Activated CD8-positive, alpha-beta T cell treated with anti-CD3 and anti-CD28 coated beads for 36 hours (primary cell): ENCODE measurements at places on chromosomes 11 and 22. TPM values are rescaled to one million over a fixed set of nuclear protein-coding genes. Genes with fewer than 3 reads are reported as not detected.

Gene PPP2R5B
- total RNA-seq: 21.2 TPM

Gene SCO2
- total RNA-seq: not detected

Gene JHY
- 1.8 TPM for total RNA-seq

Gene CLMP
- total RNA-seq: not detected

Gene TRIM48
- not detected for total RNA-seq

Gene CRYAB
- not detected for total RNA-seq

Gene SMC1B
- 1.8 TPM for total RNA-seq

Gene GAB4
- not detected for total RNA-seq

DNA sequence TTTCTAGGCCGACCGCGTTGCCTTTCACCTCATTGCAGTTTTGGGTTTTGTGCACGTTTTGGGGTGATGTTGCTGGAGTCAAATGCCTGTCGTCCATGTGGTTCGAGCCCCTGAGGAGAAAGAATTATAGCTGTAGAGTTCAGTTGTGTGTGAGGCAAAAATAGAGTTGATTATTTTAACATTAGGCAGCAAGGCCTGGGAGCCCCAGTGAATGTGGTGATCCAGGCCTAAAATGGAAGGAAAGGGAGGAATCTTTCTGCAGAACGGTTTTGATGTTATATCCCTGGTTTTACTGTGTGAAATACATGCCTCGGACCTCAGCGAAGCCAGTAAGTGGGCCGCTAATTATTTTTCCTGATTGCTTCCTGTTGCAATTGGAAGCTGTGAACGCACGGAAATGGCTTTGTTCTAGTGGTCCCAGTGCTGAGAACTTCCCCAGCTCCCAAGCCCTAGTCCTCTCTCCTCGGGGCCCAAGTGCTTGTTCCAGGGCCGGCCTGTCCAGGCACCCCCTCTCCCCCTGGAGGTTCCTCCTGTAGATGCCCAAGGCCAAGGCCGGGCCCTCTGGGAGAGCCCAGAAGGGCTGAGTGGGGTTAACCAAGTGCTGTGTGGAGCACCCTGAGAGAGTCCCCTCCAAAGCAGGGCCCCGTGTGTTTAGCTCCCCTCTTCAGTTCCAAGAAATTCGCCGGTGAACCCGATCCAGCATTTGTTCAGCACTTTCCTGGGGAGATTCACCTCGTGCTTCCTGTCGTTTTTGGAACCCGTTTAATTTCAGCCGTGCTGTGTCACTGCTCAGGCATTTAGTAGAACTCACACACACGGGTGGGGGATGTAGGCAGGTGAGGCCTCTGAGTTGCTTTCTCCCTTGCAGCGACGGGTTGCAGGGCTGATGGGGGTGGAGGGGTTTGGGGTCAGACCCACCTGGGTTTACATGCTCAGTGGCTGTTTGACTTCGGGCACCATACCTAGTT lies 2.1 kb downstream of the LRP5 start:
- DNase-seq: no peak

DNA sequence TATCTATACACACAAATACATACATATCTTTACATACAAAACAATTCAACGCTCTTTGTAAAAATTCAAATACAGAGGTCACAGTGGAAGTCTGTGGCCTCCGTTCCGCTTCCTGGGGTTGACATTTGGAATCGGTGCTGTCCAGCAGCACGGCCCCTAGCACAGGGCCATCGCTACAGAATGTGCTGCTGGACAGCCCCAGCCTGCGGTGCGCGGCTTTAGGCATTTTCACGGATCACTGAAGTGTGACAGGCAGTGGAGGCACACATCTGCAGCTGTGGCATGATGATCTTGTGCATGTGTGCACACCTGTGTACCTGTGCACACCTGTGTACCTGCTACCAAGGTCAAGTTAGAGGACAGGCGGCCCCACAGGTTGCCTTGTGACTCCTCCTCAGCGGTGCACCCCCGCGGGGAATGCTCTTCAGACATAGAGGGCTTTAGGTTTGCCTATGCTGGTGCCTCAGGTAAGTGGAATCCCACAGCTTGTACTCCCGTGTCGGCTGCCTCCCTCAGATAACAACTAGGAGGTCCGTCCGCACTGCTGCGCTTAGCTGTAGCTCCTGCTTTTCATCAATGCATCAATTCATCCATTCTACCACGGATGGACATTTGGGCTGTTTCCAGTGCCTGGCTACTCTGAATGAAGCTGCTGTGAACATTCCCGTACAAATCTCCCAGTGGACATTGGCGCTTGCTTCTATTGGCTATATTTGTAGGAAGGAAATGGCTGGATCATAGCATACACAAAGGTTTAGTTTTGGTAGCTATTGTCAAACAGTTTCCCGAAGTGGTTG lies 29.9 kb downstream of the GAL start:
- no peak for DNase-seq

GRCh38 chr22:41146573-41146972 lies 54.2 kb downstream of the EP300 start:
- no peak for DNase-seq

GRCh38 chr22:42871146-42872050 lies 14.3 kb upstream of the ARFGAP3 start:
- DNase-seq: no peak

DNA sequence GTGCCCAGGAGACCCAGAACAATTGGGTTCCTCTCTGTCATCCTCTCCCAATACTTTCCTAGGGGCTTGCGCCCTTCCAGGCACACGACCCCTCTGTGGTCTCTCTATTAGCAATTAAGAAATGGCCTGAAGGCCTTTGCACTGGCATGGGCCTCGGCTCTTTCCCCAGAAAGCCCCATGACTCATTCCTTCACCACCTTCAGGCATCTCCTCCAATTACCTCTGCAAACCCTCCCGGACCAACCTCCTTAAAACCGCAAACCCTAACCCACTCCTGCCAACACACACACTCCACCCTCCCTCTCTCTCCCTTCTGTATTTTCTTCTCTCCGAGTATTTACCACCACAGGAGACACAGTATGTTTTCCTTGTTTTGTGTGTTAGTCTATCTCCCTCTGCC lies 36.7 kb downstream of the LARGE1 start:
- no peak for DNase-seq

GRCh38 chr11:134037046-134037908 lies 31.6 kb upstream of the JAM3 start:
- peak; percentile 69 for DNase-seq

- peak; percentile 22 for DNase-seq
Measured at GRCh38 chr22:26660961-26661578, 3.7 kb downstream of the MIAT start.

GRCh38 chr11:134686460-134687061 lies 274.5 kb upstream of the B3GAT1 start:
- DNase-seq: no peak

DNA sequence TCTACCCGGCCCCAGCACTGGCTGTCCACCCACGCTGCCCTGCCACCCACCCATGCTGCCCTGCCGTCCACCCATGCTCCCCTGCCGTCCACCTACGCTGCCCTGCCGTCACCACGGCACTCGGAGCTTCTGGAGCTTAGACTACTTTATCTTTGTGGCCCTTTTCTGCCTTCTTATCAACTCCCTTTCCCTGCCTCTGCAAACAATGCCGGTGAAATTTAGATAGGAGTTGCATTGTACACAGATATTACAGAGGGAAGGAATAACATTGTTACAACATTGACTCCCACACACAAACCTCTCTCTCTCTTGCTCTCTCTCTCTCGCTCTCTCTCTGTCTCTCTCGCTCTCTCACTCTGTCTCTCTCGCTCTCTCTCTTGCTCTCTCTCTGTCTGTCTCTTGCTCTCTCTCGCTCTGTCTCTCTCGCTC lies 33.7 kb upstream of the BRSK2 start:
- no peak for DNase-seq

DNA sequence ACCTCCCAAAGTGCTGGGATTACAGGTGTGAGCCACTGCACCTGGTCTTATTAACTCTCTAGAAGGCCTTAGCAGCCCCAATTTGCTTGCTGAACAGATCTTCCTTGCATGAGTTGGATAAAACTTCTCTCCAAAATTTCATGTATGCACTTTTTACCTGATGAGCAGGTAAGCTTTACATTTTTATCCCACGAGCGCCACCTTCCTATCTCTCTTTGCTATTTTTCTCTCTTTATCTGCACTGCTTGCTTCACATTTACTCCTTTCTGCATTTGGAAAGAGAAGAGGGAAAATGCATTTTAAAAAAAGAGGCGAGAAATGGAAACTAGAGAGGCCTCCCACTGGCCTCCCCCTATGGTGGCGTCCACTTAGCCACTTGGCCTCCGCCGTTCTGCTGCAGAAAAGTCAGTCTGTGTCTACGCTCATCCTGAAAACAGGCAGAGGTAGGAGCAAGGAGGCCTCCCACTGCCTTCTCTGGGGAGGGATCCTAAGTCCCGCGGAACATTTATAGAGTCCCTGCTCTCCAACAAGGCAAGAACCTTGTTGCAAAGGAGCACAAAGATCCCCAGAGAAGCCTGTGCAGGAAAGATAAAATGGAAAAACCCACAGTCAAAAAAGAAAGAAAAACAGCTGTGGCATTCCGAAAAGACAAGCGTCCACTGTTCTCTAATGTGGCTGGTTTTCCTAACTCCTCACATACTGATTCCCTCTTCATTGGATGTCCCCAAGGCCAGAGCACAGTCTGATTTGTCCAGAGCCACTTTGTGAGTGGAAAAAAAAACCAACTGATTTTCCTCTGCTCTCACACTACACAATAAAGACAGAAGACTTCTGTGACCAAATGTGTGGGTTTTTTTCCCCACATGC lies 62.2 kb upstream of the INCENP start:
- no peak for DNase-seq

DNA sequence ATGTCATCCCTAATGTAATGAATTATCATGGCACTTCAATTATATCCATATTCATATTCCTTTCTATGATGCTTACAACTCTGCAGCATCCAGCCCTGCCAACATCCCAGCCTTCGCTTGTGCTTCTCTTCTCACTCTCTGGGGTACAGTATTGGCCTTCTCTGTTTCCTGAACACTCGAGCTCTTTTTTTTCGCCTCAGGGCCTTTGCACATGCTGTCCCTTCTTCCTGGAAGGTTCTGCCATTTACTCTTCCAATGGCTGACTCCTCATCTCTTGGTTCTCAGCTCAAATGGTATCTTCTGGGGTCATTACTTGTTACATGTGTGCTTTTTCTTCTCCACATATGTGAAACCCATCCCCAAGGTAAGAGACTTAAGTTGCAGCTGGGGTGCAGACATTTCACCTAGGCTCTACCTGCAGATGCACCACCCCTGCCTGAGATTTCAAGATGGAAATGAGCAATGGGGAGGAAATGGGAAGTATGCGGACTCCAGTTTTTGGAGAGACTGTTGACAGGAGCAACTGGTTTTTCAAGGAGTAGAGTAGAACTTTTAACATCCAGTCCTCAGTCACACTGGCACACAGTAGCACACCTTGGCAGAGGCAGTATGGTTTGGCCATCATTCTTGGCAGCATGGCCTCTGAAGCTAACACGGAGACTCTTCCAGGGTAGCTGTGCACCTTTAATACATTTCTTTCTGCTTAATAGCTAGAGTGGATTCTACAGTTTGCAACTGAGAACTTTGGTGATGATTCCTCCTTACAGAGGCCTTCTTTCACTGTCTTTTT lies 42.4 kb upstream of the DMC1 start:
- DNase-seq: no peak

DNA sequence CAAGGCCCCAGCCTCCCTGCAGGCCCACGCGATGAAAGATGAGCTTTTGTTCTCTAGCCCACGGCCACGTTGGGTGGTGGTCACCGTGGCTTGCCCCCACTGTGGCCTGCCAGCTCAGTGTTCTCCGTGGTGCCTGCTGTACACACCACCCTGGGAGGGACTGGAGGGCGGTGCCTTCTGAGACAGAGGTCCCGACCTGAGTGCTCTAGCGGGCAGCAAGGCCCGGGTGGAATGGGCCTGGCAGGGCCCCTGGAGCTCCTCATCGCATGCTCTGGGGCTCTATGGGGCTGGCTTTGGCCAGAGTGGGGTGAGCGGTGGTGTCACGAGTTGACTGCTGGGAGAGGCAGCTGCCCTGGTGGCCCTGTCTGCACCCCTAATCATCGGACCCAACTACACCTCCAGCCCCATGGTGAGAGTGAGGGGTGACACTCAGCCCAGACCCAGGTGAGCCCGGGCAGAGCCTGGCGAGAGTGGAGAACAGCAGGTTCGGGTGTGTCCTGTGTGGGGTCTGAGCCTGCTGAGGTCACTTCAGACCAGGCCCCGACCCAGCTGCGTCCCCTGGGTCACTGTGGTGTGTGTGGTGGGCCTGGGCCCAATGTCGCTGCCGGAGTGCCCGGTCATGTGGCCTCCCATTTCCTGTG lies 541.9 kb downstream of the TBC1D22A start:
- no peak for DNase-seq

- DNase-seq: no peak
Measured at GRCh38 chr11:132472411-132473172, 1059.7 kb downstream of the OPCML start.

- no peak for DNase-seq
Measured at GRCh38 chr22:31625661-31626426, 36.2 kb downstream of the PISD start.

DNA sequence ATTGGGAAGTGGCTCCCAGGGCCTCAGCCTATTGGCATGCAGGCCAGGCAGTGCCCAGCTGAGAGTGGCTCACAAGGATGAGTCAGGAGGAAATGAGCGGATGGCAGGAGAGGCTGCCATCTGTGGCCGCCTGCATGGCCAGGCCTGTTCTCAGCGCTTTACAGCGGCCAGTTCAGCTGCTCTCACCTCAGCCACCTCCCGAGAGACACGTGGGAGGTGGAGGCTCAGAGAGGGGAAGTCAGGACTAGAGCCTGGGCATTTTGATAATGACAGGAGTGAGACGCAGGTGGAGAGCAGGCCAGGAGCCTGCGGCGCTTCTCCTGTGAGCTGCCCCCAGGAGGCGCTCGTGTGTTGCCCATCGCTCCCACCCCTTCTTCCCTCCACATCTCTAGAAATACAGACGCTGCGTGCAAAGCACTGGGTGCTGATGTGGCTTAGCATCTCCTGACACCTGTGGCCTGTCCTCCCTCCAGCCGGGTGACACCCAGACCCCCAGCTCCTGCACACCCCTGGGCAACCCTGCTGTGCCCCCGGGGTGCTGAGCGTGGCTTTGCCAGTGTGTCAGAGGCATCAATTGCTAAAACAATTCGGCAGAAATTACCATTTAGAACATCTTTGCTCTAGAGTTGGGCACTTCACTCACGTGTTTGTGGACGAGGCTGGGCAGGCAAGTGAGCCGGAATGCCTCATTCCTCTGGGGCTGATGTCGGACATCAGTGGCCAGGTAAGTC lies 21.4 kb upstream of the PANX2 start:
- peak; percentile 84 for DNase-seq

DNA sequence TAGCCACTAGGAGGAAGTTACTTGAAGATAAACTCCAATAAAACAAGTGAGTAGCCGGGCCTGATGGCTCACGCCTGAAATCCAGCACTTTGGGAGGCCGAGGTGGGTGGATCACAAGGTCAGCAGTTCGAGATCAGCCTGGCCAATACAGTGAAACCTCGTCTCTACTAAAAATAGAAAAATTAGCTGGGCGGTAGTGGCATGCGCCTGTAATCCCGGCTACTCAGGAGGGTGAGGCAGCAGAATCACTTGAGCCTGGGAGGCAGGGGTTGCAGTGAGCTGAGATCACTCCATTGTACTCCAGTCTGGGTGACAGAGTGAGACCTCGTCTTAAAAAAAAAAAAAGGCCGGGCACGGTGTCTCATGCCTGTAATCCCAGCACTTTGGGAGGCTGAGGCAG lies 34.0 kb upstream of the CLPB start:
- DNase-seq: no peak

- DNase-seq: no peak
Measured at GRCh38 chr22:45550891-45551290, 48.2 kb downstream of the FBLN1 start.
